ENCODE measurements at places on chromosomes 3 and 15. TPM values are rescaled to one million over a fixed set of nuclear protein-coding genes. Genes with fewer than 3 reads are reported as not detected.

Gene DNASE1L3
- total RNA-seq = 0.99 TPM

Gene GP5
- total RNA-seq = not detected

DNA sequence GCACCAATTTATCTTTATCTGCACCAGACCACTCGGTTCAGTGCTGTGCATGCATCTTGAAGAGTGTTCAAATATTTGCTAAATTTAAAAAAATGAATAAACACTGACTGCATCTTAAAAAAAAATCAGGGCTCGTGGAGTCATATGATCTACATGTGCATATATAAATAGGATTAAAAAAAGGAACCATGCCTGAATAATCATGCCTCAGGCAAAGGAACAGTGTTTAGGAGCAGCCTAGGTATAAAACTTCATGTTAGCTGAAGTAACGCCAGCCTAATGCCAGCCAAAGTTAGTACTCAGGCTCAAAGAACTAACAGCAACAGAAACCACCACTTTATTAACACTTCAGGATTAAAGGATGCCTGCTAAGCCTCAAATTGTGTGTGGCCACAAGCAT lies 9.5 kb downstream of the ABCC5 start:
- no peak for DNase-seq

DNA sequence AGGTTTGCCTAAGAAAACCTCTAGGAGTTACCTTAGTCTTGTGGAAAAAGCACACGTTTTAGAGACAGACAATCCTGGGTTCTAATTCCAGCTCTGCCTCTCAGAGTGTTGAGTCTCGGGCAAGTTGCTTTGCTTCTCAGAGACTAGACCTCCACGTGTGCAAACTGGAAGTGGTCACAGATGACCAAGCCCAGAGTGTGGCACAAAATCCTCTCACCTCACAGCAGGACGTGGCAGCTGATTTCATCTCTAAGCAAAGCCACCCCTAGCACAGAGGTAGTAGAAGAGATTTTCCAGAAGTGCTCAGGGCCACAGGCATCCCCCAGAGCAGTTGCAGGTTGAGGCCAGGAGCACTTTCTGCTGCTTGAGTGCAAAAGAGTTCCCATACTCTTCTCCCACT lies 79.2 kb downstream of the CD47 start:
- no peak for DNase-seq

DNA sequence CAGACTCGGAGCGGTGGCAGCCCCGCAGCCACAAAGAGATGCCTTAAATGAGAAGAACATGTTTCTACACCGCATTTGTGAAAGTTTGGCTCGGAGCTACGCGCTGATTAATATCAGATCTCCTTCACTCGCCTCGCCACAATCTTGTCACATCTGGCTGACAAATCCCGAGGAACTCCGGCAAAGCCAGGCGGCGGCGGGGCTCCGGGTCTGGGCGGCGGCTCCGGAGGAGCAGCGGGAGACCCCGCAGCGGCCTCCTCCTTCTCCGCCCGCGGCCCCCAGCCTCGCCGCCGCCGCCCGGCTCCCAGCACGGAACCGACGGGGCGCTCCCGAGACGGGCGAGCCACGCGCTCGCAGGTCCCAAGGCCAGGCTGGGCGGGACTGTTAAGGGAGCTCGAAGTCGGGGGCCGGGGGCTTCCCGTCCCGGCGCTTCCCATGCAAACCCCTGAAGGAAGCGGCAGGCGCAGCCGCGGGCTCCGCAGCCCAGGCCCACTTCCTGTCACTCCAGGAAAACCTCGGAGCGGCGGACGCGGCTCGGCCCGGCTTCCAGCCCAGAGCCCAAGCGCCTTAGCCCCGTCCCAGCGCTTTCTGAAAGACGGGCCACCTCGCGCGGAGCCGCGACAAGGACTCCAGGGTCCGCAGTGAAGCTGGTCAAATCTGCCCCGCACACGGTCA lies 1.2 kb downstream of the BNC1 start:
- peak; percentile 47 for DNase-seq
